Mesothelial cell of epicardium (in vitro differentiated cells): ENCODE measurements at places on chromosomes 3 and 15.
A peak's percentile ranks its signal among the peaks of the same experiment; 100 is the strongest.

DNA sequence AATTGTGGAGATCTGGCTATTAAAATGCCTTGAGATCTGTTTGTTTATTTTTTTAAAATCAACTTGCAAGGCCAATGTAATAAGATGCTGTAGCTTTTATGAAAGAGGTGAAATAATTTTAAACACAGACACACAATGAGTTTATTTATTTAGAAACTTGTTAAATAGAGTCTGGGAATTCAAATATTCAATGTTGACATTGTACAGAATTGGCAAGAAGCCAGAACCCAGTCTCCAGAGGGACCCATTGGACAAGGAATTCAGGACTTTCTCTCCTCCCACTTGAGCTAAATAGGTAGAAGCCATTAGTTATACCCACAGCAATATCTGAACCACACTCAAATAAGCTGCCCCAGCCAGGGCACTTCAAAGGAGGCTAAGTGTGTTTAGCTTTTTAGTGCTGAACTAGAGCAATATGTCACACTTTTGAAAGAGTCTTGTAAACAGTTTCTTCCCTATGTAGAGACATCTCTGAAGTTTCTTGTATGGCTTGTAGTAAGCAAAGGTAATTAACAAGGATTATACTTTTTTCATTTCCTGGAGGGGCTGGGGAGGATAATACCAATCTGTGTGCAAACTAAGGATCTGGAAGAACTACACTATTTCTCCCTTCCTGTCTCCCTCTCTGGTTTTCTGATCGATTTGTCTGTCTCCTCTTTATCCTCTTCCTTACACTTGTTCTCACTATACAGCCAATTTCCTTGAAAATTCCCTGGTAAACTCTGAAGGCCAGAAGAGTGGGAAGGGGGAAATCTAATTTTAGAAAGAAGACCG is 6.0 kb downstream of the MECOM start:
- DNase-seq, result no peak
- H3K27me3 ChIP-seq, result peaks cover 74% of the 10 kb centered on the region
- H3K27ac ChIP-seq, result peak overlapping the region; percentile 57
- no peaks in the 10 kb centered on the region for H3K36me3 ChIP-seq
- peaks cover 45% of the 10 kb centered on the region for H3K4me1 ChIP-seq

- H3K4me1 ChIP-seq, result peaks cover 5% of the 10 kb centered on the region
- no peak overlapping the region for H3K4me3 ChIP-seq
- H3K27me3 ChIP-seq, result no peaks in the 10 kb centered on the region
- no peak for DNase-seq
- no peaks in the 10 kb centered on the region for H3K36me3 ChIP-seq
Observed at GRCh38 chr3:155886915-155887314, 16.5 kb downstream of the GMPS start.

DNA sequence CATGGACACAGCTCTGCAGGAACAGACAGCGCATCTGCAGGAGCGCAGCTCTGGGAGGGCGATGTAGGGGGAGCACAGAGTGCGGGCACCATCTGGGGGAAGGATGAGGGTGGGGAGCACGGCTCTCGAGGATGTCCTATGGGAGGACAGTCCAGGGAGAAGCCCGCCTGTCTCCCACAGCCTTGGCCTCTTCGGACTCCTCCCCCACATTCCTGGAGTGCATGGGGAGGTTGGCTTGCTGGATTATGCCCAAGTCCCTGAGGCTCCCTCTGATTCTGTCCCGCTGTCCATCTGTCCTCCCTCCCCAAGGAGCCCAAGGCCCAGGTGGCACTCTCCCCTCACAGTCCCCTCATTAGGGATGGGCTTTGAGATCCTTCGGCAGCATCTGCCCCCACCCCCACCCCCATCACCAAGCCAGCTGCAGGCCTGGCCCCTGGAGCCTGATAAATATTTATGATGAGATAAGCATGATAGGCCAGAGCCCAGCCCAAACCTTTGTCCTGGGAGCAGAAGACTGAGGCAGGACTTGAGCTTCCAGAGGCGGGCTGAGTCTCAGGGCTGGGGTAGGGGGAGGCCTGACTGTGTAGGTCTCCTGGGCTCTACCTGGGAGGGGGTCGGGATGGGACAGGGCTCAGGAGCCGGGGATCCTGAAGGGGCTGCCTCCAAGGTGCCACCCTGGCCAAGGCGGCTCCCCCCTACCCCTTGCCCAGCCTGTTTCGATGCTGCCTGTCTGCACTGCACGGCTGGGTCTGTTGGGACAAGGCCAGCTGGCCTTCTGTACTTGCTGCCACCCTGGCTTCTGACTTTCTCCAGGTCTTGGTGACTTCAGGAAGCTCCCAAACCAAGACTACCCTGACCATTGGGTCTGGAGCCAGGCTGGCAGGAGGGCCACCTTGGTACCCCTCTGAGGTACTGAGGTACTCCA is 28.6 kb upstream of the SEMA3F start:
- H3K27me3 ChIP-seq, result no peaks in the 10 kb centered on the region
- H3K4me3 ChIP-seq, result no peak overlapping the region
- H3K27ac ChIP-seq, result peak overlapping the region; percentile 90
- H3K4me1 ChIP-seq, result peaks cover 56% of the 10 kb centered on the region
- no peak for DNase-seq

DNA sequence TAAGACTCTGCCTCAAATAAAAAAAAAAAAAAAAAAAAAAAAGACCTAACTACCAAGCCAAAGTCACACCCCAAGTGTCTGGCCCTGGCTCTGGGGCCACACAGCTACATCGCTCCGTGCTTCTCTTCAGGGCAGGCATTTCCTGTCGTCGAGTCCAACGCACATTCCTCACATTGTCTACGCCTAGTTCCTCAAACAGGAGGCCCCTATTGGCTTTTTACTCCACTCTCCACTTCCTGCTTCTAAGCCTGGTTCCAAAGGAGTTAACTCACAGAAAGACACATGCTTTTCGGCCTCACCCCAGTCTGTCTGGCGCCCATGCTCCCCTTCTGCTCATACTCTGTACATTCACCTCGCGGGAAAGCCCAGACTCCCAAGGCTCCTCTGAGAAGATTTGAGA is 28.8 kb downstream of the KNG1 start:
- peaks cover 10% of the 10 kb centered on the region for H3K27me3 ChIP-seq
- H3K4me1 ChIP-seq, result peaks cover 5% of the 10 kb centered on the region
- no peak overlapping the region for H3K4me3 ChIP-seq
- no peak for DNase-seq

DNA sequence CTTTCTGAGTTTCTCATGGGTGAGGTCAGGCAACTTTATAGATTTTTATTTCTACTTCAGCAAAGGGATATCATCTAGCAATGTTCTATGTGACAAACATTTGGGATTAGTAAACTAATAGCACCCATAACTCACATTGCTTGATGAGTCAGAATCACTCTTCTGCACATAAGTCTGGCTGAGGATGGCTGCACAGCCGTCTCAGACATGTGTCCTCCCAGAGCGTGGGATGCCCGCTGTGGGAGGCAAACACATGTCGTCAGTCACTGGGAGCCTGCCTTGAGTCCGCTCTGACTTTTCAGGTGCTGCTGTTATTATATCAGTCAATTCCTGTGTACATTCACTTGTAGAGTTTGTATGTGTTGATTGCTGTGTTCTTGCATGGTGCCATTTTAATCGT is 230.7 kb upstream of the TRIM42 start:
- no peaks in the 10 kb centered on the region for H3K4me1 ChIP-seq
- no peak for DNase-seq
- no peak overlapping the region for H3K4me3 ChIP-seq
- H3K27me3 ChIP-seq, result no peaks in the 10 kb centered on the region

DNA sequence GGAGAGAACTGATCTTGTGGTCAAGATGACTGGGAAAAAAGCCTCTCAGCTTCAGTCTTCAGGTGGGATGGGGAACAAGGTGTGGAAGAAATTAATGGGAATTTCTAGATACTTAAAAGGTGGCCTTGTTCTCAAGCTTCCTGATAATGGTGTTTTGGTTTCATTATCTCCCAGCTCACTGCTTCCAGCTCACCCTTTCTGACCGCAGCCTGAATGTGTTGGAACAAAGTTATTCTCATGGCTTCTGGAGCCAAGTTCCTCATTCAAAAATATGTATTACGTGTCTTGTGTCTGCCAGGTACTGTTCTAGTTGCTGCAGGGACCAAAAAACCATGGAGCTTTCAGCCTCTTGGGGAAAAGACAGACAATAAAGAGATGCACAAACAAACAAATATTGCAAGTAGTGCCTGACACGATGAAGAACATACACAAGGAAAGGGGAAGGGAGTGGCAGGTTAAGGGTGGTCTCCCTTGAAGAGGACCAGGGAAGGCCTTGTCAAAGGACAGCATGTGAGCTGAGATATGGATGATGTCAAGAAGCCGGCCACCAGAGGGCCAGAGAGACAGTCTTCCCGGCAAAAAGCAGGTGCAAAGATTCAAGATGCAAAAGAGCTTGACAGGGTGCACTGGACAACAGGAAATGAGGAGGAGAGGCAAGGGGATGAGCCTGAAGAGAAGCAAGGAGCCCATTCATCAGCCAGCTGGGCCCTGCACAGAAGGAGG is 35.5 kb downstream of the ARRDC4 start:
- no peaks in the 10 kb centered on the region for H3K4me1 ChIP-seq
- H3K4me3 ChIP-seq, result no peak overlapping the region
- DNase-seq, result no peak
- peaks cover 14% of the 10 kb centered on the region for H3K27me3 ChIP-seq
- no peak overlapping the region for H3K27ac ChIP-seq
- no peaks in the 10 kb centered on the region for H3K36me3 ChIP-seq

DNA sequence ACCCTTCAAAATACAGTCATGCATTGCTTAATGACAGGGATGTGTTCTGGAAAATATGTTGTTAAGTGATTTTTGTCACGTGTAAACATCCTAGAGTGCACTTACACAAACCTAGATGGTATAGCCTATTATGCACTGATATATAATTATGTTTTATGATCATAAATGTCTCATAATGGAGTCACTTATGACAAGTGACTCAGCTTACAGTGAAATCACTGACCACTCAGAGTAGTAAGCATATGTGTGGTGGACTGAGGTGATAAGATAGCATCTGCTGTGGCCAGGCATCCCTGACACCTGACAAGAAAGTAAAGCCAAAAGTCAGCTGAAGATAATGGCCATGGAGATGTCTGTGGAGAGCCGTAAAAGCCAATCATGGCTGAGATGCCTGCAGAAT is 5.4 kb downstream of the ACAD11 start:
- H3K36me3 ChIP-seq, result no peaks in the 10 kb centered on the region
- H3K27me3 ChIP-seq, result no peaks in the 10 kb centered on the region
- no peak overlapping the region for H3K27ac ChIP-seq
- peaks cover 11% of the 10 kb centered on the region for H3K4me1 ChIP-seq
- H3K4me3 ChIP-seq, result no peak overlapping the region

DNA sequence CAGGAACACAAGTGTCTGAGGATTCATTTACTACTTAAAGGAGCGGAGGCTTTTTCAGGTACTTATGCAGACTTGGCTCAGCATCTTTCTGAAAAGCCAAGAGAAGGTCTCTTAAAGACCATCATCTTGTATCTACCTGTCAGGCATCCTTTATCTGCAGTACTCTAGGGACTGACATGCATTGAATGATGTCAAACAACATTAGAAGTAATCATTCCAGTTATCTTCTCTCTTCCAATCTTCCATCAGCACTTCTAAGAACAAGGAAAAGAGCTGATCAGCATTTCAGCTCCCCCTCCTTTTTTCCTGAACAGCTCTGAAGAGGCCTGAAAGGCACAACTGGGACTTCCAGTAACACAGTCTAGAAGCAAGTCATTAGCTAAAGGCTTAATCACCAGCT is 214.8 kb downstream of the KCNH8 start:
- H3K36me3 ChIP-seq, result no peaks in the 10 kb centered on the region
- no peak for DNase-seq
- no peaks in the 10 kb centered on the region for H3K27me3 ChIP-seq

- peaks cover 21% of the 10 kb centered on the region for H3K4me1 ChIP-seq
- peaks cover 16% of the 10 kb centered on the region for H3K36me3 ChIP-seq
- H3K4me3 ChIP-seq, result no peak overlapping the region
- DNase-seq, result no peak
Observed at GRCh38 chr3:108180194-108180593, 42.0 kb downstream of the IFT57 start.

GRCh38 chr3:18087988-18088387 is 337.2 kb downstream of the SATB1 start:
- peaks cover 2% of the 10 kb centered on the region for H3K36me3 ChIP-seq
- H3K27ac ChIP-seq, result no peak overlapping the region
- H3K27me3 ChIP-seq, result no peaks in the 10 kb centered on the region

DNA sequence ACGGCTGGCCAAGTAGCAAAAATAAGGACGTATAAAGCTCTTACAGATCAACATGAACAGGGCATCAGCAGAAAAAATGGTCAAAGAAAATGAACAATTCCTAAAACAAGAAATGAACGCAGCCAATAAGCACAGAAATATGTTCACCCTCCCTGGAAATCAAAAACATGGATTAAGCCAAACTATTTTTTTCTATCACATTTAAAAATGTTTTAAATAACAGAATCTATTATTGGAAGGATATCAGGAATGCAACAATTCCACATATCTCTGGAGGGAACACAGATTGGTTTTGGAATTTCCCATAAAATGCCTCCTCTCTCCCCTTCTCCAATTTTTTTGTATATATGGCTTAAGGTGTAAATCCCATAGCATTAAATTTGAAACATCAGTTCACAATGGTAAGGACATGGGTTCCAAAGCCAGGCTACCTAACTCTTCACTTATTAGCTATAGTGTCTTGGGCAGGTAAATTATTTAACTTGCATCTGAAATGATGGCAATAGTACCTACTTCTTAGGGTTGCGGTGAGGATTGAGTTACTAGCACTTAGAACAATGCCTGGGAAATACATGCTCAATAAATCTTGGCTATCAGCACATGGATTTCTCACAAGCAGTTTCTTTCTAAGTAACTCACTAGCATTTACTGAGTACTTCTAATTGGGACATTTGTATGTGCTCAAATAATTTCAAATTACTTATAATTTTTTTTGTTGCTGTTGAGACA is 10.1 kb downstream of the UACA start:
- H3K27me3 ChIP-seq, result no peaks in the 10 kb centered on the region
- no peak overlapping the region for H3K27ac ChIP-seq
- DNase-seq, result no peak
- peaks cover 16% of the 10 kb centered on the region for H3K4me1 ChIP-seq
- no peaks in the 10 kb centered on the region for H3K36me3 ChIP-seq
- no peak overlapping the region for H3K4me3 ChIP-seq

DNA sequence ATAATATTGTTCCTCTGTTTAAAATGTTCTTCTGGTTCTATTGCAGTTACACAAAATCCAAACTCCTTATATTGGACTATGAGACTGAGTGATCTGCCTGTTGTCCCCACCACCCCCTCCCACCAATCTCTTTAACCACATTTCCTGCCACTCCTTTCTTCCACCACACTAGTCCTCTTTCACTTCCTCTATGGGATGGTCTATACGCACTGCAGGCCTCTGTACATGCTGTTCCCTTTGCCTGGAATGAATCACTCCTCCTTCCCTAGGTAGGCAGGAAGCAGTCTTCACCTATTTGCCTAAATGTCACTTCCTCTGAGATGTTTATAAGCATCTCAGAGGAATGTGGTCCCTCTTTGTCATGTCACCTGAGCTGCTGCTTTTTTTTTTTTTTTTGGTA is 4.0 kb downstream of the MAP2K1 start:
- H3K4me3 ChIP-seq, result no peak overlapping the region
- peaks cover 23% of the 10 kb centered on the region for H3K4me1 ChIP-seq
- H3K27me3 ChIP-seq, result no peaks in the 10 kb centered on the region
- DNase-seq, result no peak

GRCh38 chr3:42537350-42537749 is 34.9 kb downstream of the VIPR1 start:
- H3K36me3 ChIP-seq, result no peaks in the 10 kb centered on the region
- H3K4me3 ChIP-seq, result no peak overlapping the region
- peaks cover 5% of the 10 kb centered on the region for H3K4me1 ChIP-seq
- H3K27me3 ChIP-seq, result no peaks in the 10 kb centered on the region
- no peak overlapping the region for H3K27ac ChIP-seq
